Suppressor macrophage (primary cell): ENCODE measurements at places on chromosomes 12 and 14.
A peak's percentile ranks its signal among the peaks of the same experiment; 100 is the strongest.

DNA sequence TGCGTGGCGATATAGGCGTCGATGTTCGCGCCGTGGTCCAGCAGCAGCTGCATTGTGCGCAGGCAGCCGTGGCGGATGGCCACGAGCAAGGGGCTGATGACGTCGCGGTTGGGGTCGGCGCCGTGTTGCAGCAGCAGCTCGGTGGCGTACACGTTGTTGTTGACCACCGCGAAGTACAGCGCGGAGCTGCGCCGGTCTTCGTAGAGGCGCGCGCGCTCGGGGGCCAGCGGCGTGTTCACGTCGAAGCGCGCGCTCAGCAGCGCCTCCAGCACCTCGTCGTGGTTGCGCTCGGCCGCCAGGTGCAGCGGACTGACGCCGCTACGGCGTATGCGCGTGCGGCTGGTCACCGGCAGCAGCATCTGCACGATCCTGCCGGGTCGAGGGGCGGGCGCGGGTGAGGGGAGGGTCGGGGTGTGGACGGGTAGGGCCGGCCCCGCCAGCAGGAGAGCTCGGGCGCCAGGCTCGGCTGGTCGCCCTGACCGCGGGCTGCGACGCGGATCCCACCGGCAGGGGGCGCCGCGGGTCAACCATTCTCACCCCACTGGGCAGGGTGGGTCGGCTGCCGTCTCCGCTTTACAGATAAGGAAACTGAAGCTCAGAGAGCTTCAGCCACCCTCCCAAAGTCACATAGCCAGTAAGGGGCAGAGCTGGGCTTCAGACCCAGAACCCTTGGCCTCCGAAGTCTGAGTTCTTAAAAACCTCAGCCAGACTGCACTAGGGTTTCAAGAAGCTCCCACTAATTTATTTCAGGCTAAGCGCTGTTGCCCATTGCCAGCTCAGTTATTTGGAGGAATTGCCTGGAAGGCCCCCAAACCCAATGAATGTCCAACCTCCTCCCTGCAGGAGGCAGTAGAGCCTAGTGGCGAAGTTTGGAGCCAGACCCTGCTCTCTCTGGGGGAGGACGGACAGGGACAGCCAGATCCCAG lies 12.4 kb downstream of the FAM181A start:
- DNase-seq: peak; percentile 91

- peak; percentile 65 for DNase-seq
Measured at GRCh38 chr14:91911474-91912032, 35.9 kb downstream of the FBLN5 start.

DNA sequence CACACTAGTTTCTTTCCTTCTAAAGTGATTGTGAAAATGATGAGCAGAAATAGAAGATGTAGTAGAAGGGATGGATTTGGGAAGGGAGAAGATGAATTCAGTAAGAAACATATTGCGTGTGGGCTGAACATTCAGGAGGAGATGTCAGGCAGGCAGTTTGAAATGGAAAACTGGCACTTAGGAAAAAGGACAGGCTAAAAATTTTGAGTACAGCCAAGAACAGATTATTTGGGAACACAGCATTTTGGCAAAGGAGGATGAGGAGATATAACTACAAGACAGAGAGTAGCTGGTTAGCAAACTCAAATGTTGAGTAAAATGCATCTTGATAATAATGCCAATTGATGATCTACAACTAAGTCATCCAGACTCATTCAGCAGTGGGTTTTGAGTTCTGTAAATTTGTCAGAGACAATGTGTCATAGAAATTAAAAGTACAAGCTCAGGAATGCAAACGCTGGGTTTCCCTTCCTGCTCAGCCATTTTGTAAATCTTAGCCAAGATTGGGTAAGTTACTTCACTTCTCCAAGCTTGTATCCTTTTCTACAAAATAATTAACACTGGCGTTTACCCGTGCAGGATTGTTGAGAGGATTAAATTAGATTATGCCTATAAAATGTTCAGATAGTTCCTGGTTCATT lies 255.0 kb downstream of the NAV3 start:
- no peak for DNase-seq

- no peak for DNase-seq
Measured at GRCh38 chr12:95216711-95217376, 423 bp downstream of the FGD6 start.

- peak; percentile 62 for DNase-seq
Measured at GRCh38 chr14:93103392-93104080, 12.2 kb downstream of the ITPK1 start.

DNA sequence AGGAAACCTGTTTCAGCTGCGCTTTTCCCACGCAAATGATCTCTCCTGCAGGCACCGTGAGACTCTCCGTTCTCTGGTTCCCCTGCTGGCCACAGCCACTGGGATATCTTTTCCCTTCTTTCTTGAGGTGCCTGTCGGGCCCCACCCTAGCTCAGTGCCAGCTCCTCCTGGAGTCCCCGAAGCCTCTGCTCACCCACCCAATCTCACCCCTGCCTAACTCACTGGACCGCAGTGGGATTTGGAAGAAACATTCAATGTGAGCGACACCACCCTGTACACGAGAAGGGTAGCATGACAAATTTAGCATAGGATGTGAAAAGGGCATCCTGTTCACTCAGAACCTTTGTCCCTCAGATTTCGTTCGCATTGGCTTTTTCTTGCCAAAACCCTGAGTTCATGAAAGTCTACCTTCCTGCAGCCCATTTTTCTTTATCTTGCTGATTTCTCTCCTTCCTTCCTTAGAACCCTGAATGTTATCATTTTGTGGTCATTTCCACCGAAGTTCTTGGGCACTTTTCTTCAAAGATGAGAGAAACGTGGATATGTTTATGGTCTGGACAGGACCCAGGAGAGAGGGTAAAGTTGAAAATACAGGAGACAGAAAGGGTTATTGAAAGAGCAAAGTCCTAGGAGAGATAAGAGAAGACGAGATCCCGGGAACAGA lies 63.6 kb upstream of the ELK3 start:
- no peak for DNase-seq

GRCh38 chr14:64971943-64972791 lies at the start of gene RAB15:
Gene RAB15, minus strand, starts transcription at chr14:64972336. Its CDS starts 260 bp downstream, at chr14:64972076.
- peak; percentile 60 for DNase-seq

DNA sequence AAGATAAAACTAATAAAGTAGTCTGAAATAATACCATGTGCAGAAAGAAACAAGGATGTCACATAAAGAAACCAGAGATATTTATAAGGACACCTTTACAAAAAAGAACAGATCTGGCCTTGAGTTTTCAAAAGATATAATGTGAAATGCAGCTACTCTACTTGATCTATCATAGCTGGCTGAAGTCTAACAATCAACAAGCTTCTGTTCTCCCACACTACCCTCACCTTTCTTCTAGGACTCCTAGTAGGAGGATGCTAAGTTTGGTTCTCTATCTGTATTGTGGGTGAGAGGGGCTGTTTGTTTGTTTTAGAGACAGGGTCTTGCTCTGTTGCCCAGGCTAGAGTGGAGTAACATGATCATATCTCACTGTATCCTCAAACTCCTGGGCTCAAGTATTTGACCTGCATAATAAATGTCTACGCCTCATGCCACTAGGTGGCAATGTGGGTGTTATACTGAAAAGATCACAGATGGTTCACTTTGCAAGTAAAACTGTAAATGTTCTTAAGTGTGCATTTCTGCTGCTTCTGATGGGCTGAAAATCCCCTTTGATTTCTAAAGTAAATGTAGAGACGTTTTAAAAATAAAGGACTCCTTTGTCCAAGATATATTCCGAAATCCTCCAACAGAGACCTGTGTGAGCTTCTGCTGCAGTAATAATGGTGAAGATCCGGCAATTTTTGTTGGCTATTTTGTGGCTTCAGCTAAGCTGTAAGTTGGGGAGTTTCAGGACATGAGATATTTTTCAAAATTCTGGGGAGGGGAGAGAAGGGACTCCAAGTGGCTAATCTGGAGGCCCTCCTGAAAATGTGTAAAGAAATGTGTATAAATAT lies 269.3 kb downstream of the DAD1 start:
- peak; percentile 58 for DNase-seq

GRCh38 chr12:77888611-77889010 lies 57.9 kb downstream of the NAV3 start:
- DNase-seq: no peak

DNA sequence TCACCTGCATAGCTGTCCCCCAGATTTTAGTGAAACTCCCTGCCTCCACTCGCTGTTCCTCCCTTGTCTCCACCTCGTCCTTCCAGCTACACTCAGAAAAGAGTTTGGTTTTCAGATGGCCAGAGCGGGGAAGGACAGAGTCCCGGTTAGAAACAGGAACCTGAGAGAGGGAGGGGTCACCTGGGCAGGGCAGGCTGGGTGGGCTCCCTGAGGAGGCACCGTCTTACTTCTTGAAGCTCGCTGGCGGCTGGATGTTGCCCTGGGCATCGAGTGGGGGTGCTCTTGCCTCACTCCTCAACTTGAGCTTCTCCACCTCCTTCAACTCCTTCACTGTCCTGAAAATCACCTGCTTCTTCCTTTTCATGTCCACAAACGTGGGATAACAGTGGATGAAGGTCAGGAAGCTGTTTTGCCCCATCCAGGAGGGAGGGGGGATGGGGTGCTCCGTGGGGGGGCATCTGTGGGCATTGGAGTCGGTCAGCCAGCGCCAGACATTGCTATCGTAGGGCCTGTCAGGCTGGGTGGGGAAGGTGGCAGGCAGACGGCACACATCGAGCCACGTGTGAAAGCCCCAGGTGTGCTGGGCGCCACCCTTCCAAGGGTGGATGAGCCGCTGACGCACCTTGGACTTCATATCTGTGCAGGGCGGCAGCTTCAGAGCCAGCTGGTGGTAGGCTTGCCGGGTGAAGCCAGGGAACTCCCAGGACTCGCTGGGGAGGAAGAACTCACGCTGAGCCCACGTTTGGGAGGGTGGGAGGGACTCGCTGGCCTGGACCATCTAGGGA lies 2.0 kb downstream of the TEX52 start:
- no peak for DNase-seq

DNA sequence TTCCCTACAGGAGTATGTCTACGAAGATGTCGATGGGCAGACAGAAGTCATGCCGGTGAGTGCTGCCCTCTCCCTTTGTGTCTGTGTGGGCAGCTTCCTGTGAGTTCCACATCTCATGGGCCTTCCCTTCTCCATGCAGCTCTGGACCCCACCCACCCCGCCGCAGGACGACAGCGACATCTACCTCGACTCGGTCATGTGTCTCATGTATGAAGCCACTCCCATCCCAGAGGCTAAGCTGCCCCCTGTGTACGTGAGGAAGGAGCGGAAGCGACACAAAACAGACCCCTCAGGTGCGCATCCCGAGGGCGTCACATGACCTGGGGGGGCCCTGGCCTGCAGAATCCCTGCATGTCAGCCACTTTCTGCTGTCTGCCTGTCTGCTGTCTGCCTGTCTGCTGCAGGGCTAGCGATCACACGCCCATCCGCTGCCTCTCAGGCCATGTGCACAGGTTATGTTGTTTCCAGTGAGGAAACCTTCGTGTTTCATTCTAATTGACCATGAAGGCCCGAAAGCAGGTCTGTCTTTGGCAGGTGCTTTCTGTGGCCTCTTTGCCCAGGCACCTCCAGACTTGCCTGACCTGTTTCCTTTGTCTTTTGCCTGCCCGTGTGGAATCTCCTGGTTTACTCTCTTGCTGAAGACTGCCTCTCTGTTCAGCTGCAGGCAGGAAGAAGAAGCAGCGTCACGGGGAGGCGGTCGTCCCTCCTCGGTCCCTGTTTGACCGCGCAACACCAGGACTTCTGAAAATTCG lies 95.1 kb downstream of the EP400 start:
- DNase-seq: no peak

- no peak for DNase-seq
Measured at GRCh38 chr12:71438670-71439361, 782 bp upstream of the LGR5 start.

DNA sequence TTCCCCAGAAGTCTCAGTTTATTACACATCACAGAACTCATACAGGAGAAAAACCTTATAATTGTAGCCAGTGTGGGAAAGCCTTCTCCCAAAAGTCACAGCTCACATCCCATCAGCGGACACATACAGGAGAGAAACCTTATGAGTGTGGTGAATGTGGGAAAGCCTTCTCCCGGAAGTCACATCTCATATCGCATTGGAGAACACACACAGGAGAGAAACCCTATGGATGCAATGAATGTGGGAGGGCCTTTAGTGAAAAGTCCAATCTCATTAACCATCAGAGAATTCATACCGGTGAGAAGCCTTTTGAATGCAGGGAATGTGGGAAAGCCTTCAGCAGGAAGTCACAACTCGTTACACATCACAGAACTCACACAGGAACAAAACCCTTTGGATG lies 20.1 kb downstream of the ZNF84 start:
- DNase-seq: no peak

DNA sequence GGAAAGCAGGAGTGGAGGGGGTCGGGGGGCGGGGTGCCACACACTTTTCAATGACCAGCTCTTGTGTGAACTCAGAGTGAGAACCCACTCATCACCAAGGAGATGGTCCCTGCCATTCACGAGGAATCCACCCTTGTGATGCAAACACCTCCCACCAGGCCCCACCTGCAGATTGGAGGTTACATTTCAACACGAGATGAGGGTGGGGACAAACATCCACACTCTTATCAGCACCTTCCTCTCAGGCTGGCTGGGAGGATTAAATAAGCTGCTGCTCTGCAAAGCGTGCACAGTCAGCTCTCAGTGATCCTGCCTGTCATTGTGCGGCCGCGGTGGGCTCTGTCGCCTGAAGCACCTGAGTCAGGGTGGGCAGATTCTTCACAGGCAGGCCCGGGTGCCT lies 39.7 kb downstream of the AACS start:
- DNase-seq: no peak

- no peak for DNase-seq
Measured at GRCh38 chr14:57611555-57612075, 118.0 kb upstream of the CCDC198 start.

DNA sequence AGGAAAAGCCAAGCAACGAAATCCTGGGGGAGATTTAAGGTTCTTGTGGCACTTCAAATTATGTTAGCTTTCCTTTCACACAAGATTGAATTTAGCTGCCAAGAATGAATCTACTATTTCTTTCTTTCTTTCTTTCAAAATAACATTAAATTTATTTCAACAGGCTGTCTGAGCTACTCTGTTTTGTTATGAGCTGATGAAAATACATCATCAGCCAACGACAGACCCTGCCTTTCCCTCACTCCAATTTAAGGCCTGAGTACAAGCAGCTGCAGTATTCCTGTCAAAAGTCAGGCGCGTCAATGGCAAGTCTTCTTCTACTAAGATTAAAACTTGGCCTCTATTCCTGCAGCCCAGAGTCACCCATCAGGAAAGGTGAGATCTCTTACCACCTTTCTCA lies 347.7 kb upstream of the FLRT2 start:
- no peak for DNase-seq

DNA sequence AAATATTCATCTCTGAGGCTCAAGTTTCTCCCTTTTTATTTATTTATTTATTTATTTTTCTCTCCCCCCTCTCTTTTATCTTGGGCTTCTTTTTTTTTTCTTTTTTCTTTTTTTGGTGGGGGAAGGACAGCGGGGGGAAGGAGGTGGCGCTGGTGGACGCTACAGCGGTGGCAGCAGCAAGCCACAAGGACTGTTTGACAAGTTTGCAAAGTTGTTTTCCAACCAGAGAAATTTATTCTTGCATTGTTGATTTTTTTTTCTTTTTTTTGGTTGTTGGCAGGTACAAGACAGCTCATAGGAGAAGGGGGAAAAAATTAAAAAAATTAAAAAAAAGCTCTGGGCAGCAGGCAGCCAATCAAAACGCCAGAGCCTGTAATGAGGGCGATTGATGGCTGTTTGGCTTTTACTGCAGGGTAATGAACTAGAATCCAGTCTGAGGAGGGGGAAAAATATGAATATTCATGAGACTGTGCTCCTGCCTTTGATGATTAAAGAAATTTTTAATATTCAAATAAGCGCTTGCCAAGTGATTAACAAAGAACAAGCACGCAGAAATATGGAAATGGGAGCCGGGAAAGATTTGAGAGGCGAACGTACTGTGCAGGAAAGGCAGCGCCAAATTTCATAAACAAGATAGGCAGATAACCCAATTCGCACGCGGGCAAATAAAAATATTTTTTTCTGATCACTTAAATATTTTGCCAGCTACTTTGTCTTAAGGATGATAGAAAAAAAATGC lies 36.2 kb downstream of the BCL11B start:
- no peak for DNase-seq

GRCh38 chr12:50109319-50109718 lies 2.7 kb upstream of the COX14 start:
- DNase-seq: no peak
